Hematopoietic multipotent progenitor cell treated with erythropoietin and hydrocortisone succinate and interleukin-3 and kit ligand, for 8 days (in vitro differentiated cells): ENCODE measurements at places on chromosomes 13 and 19.

DNA sequence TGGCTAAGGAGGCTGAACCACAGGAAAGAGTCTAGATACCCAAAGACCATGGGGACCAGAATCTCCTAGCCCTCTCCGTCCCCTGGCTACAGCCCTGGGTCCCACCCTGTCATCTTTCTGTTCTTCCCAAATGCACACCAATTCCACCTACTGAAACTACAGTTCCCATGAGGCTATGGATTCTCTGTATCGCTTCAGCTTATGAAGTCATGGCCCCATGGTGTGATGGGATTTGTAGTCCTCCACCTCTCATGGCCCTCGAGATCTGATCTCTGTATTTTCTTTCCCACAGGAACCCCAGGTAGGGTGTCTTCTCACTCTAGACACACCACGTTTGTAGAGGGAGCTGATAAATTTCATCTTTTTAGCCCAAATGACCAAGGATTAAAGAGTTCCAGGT lies 11.8 kb downstream of the PTPRH start:
- peak; percentile 43 for DNase-seq

- no peak for DNase-seq
These were observed 22.9 kb upstream of the SHISA2 start for GRCh38 chr13:26074706-26075105.

- DNase-seq = peak; percentile 70
These were observed 2.8 kb downstream of the SWSAP1 start for GRCh38 chr19:11377237-11377636.

DNA sequence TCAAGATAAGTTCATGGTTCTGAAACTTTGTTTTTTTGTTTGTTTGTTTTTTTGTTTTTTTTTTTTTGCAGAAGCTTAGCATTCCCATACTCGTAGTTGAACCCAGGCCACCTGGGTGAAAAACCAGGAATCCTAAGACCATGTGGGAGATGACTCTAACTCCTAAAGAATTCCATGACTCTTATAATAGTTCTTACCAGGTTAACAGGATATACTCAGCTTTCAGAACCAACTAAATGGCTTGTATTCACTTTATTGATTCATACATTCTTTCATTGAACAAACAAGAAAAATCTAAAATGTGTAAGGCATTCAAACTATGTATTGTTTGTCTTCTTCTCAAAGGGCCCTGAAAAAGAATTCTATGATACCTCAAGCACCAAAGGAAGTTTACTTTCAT lies 40.5 kb upstream of the KLF5 start:
- no peak for DNase-seq

DNA sequence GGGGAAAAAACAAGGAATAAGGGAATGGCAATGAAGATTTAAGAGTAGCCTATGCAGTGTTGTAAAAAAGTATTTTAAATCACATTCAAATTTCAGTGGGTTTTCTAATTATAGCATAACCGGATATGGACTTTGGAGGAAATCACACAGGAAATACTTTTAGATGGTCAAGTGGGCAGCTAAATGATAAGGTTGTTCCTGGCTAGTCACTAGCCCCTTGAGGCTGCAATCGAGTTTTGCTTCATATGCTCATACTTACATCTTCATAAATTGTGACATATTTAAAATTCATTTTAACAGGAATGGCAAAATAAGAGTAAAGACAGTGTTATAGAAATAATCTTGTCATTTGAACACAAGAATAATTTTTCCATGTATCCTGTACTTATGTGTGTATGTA lies 88.9 kb downstream of the WDFY2 start:
- no peak for DNase-seq

DNA sequence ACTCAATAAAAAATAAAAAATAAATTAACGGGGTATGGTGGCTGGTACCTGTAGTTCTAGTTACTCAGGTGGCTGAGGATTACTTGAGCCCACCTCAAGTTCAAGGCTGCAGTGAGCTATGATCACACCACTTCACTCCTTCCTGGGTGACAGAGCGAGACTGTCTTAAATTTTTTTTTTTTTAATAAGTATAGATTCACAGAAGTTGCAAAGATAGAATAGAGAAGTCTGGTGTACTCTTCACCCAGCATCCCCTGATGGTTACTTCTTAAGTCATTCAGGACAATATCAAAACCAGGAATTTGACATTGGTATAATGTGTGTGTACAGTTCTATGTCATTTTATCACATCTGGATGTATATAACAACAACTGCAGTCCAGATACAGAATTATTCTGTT lies 7.7 kb upstream of the CD22 start:
- DNase-seq = no peak

DNA sequence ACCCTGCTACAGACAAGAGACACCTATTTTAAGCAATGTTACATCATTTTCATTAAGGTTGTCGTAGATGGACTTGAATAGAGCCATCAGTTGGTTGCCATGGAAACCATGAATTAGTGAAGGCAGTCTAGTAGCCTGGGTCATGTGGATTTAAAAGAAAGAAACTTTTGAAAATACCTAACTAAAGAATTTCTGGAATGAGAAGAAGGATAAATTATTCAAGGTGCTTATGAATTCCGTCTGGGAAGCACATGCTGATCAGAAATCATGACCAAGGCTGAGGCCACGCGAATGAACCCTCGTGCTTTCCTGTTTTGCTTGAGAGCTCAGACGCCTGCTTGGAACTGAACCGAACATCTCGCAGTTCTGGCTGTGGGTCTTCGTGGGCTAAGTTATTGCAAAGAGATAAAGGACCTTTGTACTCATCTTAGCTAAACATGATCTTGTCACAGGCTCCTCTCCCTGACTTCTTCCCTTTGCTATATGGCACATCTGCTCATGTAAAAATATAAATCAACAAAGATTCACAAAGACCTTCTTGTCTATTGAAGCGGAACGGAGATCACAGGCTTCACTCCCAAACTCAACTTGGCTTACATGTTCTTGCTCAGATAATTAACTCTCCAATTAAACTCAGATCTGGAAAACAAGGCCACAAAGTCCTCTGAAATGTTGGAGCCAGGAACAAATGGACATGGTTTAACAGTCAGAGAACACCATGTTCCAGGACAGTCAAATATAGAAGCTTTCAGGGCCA lies 140.2 kb downstream of the NUFIP1 start:
- DNase-seq = no peak

DNA sequence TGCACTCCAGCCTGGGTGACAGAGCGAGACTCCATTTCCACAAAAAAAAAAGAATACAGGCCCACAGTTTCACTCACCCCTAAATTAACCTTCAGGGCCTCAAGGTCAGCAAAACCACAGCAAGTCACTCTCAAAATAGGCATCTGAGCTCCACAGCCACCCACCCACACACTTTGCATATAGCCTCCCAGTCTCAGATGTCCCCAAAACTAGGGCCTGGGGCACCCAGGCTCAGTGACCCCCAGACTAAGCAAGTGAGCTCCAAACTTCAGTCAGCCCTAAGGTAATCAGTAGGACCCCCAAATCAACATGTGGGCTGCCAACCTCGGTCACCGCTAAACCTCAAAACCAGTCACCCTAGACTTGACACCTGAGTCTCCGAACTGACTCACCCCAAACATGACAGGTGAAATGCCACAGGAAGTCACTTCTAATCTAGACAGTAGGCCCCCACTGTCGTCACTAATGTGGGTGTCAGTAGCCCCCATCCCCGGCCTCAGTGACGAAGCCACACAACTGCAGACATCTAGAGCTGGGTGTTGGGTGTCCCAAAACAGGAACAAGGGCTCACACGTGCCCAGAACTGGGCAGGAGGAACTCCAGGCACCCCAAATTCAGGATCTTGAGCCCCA lies 13.9 kb downstream of the RABAC1 start:
- no peak for DNase-seq

DNA sequence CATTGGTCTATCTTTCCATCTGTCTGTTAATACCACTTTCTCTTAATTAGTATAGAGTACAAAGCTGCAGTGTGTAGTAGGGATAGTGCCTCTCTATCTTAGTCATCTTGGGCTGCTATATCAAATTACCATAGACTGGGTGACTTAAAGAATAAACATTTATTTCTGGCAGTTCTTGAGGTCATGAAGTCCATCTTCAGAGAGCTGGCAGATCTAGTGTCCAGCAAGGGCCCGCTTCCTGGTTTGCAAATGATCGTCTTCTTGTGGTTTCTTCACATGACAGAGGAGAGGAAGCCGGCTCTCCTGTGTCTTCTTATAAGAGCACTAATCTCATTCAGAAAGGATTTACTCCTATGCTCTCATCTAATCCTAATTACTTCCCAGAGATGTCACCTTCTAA lies 6.1 kb downstream of the ZNF700 start:
- DNase-seq = no peak

GRCh38 chr13:43936647-43937046 lies 56.9 kb downstream of the LACC1 start:
- DNase-seq = no peak

DNA sequence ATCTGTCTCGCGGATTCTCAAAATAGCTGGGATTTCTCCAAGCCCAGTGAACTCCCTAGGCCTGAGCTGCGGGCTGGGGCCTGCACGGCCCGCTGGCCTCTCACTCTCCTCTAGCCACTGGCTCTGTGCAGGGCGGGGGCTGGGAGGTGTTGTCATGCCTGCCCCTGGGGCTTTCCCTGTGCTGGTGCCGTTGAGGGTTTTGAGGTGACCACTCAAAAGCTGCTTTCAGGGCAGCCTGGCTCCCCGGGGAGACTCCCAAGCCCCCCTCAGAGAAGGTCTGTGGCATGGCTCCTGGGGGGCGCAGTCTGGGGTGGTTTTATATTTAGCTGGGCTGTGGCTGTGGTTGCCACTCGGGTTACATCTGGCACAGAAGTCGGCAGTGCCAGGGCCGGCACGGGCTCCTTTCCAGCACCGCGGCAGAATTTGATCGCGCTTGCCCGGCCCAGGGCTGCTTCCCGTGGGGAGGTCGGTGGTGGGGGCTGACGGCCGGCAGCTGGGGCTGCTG lies 10.0 kb downstream of the NDUFB7 start:
- no peak for DNase-seq

DNA sequence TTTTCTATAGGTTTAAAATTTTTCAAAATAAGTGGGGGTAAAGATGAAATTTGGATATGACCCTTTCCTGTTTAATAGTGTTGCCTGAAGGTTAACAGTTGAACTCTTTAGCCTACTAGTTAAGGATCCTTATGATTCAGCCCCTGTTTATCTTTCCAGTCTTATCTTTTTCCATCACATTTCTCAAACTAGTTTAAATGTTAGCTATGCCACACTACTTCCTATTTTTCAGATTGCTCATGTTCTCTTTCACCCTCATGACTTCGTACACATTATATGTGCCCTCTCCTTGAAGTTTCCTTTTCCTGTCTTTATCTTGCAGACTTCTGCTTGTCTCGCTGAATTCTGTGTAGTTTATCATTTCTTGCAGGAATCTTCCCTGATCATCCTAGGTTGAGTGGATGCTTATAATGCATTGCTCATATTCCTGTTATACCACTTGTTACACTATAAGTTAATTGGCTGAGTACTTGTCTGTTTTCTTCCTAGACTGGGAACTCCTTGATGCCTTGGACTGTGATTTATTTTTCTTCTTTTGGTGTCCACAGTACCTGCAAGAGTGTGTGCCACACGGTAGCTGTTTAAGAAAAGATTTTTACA lies 86.7 kb downstream of the FNDC3A start:
- peak; percentile 82 for DNase-seq

GRCh38 chr19:45556835-45557234 lies 27.8 kb downstream of the OPA3 start:
- DNase-seq = no peak

DNA sequence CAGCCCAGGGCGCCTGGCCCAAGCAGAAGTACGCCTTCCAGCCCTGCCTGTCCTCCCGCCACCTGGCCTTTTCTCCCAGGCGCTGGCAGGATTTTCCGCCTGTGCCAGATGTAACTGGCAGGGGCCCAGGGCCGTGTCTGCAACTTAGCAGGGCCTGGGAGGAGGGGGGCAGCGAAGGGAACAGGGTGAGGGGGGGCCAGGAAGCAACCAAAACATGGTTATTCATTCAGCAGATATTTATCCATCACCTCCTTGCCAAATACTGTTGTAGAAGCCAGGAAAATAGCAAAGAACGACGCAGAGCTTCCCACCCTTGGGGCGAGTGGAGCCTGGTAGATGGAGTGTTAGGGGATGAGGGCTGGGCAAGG lies 5.6 kb downstream of the TLE6 start:
- no peak for DNase-seq

- DNase-seq = no peak
These were observed 443.7 kb upstream of the PRR20A start for GRCh38 chr13:56697011-56697410.

DNA sequence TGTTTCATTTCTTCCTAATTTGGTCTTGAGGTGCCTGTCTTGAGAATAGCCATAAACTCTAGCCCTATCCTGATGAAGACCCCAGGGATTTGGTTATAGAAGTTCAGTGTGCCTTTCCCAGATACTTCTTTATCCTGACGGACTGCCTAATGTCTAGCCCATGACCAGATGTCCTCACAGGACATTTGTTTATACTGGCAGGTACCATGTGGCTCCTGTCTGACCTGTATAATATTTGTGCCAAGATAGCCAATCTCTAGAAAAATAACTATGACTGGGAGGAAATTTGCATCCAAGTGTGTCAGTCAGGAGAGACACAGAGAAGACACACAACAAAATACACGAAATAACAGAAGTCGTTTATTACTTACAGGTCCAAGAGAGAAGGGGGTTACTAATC lies 69.2 kb upstream of the MIR17HG start:
- DNase-seq = no peak

- no peak for DNase-seq
These were observed 1306.9 kb downstream of the UQCRFS1 start for GRCh38 chr19:27906081-27906480.

- no peak for DNase-seq
These were observed 147.4 kb downstream of the PTPRS start for GRCh38 chr19:5193192-5193591.

GRCh38 chr13:99677116-99677951 lies 176.1 kb downstream of the TM9SF2 start:
- DNase-seq = no peak

- DNase-seq = no peak
These were observed 130.2 kb upstream of the C1QTNF9B start for GRCh38 chr13:24027494-24027893.

- DNase-seq = peak; percentile 52
These were observed 676.7 kb upstream of the SPRY2 start for GRCh38 chr13:81017513-81018152.
